ENCODE measurements at places on chromosomes 7 and 10.

- no peak for DNase-seq
Observed at GRCh38 chr10:123636598-123637325, 29.4 kb upstream of the GPR26 start.

- no peak for DNase-seq
Observed at GRCh38 chr7:100861616-100861985, 5.6 kb upstream of the TRIP6 start.

DNA sequence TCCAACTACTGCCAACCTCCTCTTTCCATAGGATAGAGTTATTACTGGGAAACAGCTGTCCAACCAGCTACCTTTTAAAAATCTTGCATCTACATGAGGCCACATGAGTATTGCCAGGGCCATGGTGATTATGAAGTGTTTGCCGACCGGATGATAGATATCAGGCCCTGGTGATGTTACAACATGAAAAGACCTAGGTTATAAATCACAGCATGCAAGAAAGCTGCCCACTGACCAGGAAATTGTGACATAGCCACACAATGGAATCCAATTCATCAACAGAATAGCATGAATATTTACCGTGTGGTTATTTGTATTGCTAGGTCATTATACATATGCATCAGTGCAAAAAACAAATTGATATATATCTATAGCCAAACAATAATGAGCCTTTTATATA lies 517.0 kb downstream of the INHBA start:
- no peak for DNase-seq

GRCh38 chr10:103397191-103397825 lies 882 bp downstream of the PDCD11 start:
- no peak for DNase-seq

DNA sequence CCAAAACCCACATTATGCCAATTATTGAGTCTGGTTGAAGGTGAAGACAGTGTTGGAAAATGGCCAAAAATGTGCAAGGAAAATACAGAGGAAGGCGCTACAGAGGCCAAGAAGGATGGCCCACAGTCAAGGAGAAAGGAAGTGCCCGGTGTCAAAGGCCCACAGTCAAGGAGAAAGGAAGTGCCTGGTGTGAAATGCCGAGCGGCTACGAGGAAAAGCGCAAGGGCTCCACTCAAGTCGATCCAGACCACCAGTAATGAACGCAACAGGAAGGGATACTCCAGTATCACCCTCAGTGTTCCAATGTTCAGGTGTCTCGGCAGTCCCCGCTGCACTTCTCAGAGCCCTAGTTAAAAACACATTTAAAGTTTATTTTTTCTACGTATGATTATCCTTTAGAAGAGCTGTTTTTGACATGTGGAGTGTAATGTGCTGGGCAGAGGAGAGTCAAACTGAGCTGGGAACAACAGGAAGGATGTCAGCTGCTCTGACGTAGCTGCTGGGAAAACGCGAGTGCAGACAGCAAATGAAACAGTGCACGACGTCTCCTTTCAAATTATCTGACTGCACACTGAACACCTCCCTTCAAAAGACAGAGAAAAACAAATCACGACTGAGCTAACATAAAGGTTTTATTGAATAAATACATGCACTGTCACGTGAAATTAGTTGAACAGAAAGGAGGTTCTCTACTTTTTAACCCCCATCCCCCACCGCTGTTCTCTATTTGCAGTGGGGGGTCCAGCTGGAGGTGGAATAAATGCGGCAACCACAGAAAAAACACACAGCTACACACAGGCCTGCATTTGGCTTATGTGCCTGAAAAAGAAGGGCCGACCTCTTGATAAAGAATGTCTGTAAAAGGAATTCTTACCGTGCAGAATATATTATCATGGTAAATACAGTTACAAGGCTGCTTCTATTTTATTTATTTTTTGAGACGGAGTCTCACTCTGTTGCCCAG lies 26.1 kb upstream of the NCAPG2 start:
- no peak for DNase-seq

DNA sequence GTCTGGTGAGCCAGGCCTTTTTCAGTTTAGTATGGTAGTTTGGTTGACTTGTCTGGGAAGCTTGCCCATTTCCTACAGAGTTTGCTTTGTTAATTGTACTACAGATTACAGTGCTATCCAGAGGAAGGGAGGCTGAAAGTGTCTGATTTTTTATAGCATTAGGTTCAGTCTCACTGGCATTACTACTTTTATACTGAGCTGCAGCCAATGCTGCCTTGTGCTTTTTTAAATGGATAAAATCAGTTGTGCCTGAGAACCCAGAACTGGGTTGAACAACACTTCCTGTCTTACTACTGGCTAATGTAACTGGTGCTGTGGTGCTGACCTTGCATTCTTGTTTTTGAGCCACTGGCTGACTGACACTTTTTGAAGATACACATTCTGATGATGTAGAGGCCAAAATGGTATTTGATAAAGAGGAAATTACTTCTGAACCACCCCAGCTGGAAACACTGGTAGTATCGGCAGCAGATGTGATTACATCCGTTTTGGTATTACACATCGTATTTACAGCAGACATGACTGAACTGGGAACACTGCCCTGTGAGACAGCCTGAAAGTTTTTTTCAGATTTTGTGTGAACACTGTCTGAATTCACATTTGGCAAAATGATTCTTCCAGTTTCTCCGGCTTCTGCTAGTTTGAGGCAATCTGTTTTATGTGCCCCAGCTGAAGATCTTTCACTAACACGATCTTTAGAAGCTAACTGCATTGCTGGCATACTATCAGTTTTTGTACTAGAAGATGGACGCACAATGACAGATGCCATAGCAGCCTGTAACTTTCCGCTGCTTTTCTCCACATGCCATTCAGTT lies 74.1 kb downstream of the NRBF2 start:
- DNase-seq: no peak

- DNase-seq: no peak
Observed at GRCh38 chr10:111087331-111087756, 10.5 kb downstream of the ADRA2A start.

DNA sequence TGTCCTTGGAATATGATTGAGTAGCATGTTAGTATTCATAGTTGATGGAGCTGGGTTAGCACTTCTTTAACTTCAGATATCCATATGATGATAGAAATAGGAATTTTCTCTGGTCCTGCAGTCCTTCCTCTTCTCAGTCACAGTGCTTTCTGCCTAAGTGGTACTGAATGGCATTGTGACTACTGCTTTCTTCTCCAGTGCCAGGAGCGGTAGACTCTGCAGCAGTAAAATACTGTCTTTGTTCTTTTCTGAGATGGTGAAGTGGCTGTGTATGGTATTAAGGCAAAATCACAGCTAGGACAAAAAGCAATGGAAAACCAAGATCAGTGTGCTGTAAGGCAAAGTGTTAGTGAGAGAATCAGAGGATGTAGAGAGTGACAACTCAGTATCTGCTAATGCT lies 46.6 kb downstream of the C1GALT1 start:
- no peak for DNase-seq

GRCh38 chr7:83870515-83870914 lies 221.6 kb upstream of the SEMA3E start:
- DNase-seq: no peak

DNA sequence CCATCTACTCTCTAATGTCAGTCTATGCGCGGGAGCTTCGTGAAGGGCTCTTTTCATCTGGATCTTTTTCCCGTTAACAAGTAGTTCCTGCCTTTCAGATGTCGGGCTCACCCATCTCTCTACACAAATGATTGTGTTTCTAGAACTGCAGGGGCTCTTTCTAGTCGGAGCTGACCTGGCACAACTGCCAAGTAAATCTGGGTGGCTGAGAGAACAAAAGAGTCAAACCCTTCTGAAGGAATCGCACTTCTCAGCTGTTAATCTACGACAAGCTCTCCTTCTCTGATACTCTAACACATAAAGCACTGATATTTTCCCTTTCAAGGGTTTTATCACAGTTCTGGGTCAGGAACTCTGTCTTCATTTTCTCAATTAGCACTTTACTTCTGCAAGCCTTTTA lies 144.7 kb downstream of the NRP1 start:
- DNase-seq: no peak

DNA sequence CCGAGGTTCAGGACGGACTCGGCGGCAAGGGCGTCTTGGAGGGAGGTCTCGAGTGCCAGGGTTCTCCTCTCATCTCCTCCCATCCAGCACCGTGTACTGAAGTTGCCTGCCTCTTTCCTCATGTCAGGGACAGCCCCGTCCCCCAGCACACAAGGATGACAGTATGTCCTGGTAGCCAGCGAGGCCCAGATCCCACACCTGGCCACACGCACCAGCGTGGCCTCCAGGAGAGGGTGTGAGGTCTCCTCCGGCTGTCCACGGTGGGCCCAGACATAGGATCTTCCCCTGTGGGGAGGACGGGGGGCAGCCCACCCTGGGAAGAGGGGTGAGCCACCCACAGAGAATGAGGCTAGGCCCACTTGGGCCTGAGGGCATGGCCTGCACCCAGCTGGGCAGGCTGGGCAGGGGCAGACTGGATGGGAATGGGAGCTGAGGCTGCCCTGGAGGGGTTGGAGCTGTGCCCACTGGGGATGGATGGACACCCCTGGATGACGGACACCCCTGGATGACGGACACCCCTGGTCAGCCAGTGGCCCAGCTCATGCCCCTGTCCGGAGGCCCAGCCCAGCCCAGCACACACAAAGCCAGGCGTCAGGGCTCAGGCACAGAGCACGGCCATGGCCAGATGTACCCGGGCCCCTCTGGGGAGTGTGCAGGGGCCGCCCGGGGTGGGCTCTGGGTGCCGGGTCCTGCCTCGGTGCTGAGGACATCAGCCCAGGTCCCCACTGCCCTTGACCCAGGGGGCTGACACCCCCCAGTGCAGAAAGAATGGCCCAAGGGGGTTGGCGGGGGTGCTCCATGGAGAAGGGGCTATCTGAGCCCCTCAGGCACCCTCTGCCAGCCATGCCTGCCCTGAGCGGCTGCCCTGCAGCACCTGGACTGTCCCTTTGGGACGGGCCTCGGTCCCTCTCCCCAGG lies 30.9 kb upstream of the CFAP46 start:
- DNase-seq: no peak

DNA sequence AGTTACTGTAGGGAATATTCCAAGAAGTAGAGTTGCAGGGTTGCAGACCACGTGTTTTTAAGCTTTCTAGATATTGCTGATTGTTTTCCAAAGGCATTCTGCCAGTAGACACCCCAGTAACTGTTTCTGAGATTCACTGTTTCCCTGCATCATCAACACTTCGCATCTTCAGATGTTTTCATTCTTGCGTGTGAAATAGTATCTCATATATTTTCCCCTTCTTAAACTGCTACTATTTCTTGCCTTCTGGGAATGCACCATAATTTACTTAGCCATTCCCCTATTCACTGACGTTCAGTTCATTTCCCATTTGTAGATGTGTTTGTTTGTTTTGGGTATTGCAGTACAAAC lies 30.7 kb downstream of the ALOX5 start:
- DNase-seq: no peak

DNA sequence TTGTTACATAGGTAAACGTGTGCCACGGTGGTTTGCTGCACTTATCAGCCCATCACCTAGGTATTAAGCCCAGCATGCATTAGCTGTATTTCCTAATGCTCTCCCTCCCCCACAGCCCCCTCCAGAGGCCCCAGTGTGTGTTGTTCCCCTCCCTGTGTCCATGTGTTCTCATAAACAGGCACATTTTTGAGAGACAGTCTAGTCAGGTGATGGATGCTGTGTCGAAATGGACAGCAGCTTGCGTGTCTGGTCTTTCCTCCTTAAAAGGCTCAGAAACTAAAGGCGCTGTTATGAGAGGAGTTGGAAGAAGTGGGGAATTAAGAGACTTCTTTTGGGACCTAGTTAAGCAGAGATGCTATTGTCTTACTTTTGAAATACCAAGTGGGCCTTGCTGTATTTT lies 296.0 kb downstream of the BBS9 start:
- DNase-seq: no peak

- DNase-seq: no peak
Observed at GRCh38 chr7:122692769-122693309, 6.1 kb downstream of the RNF133 start.

DNA sequence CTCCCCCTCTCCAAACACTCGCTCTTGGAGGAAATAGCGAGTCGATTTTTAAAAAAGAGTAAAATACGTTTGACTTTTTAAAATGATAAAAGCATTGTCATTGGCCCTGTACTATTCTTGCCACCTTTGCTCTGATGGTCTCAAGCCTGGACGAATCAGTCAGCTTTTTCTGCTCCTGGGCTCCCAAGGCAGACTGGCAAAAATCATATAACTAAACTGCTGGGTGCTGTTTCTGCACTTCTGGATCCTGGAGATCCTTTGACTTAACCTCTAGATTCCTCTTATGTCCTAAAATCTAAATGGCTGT lies 1.8 kb downstream of the TPST1 start:
- no peak for DNase-seq

DNA sequence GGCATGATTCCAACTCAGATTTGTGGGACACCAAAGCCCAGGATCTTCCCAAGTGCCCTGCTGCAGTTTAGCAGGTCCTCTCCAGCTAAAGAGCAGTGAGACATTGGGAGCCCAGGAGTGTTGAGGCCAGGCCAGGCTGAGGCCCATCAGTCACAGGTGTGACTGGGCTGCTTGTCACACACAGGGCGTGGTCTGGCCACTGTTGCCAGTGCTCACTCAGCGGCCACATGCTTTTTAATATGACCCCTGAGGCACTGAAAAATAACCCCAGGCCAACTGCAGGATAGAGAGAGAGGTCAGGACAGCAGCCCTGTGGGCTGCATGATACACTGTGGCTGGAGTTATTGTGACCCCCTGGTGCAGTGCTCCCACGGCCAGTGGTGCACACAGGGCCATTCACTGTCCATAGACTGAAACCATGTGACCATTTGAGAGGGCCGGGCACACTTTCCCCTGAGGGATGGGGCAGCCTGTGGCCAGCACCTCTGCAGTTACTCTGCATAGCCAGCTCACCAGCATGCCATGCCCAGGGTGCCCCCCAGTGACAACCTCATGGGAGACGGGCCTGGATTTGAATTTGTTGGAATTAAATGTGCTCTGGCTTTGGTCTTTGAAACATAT lies 4.2 kb downstream of the GDF2 start:
- no peak for DNase-seq

DNA sequence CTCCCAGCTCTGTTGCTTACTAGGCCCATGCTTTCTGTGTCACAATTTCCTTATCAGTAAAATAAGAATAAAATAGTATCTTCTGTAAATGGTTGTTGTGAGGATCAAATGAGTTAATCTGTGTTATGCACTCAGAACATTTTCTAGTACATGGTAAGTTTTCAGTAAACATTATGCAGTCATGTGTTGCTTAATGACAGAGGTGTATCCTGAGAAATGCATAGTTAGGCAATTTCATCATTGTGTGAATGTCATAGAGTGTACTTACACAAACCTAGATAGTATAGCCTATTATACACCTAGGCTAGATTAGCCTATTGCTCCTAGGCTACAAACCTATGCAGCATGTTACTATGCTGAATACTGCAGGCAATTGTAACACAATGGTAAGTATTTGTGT lies 4.4 kb downstream of the PTTG1IP2 start:
- DNase-seq: no peak

DNA sequence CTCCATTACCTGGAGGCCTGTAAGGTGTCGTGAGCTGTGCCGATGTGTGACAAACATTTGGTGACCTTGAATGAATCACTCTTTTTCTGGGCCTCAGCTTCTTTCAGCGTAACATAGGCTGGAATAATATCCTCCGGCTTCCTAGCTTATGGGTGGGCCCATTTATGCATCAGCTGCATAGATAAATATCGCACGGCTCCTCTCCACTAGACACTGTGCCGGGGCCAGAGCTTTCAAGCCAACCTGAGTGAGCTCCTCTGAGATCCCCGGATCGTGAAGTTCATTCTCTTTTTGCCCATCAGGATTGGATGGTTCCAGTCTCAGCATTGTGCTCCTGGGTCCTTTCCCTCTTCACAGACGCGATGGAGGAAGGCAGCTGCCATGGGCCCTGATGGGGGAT lies 574.3 kb upstream of the FOXK1 start:
- no peak for DNase-seq

- no peak for DNase-seq
Observed at GRCh38 chr10:89670926-89671325, 25.9 kb upstream of the PANK1 start.
